GM23338 (cell line): ENCODE measurements at places on chromosomes 12 and 14. TPM values are rescaled to one million over a fixed set of nuclear protein-coding genes. Genes with fewer than 3 reads are reported as not detected.

GRCh38 chr14:71372411-71372838 is 465.2 kb downstream of the PCNX1 start:
- no peak for DNase-seq
- 0 out of 2 replicates have a peak, but pooled peaks cover 4% of the 10 kb centered on the region for H3K36me3 ChIP-seq
- H3K27ac ChIP-seq, result no peak overlapping the region
- H3K27me3 ChIP-seq, result no peaks in the 10 kb centered on the region

DNA sequence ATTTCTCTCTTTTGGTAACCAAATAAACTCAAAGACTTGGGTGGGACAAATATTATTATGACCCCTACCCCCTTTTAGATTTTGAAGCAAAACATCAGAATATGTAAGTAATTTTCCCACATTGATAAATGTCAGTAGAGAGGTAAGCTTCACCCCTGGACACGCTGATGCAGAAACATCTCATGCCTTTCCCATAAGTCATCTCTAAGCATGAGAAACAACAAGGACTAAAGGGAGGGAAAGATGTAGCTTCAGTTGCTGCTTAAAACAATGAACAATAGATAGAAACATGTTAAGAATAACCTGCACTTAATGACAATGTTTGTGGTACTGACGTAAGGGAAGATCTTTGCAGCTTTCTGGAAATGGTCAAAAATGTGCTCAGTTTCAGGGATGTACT is 56.3 kb upstream of the SLC8A3 start:
- no peak overlapping the region for H3K27ac ChIP-seq
- peaks cover under 1% of the 10 kb centered on the region; the same call in 1 of the 2 replicates for H3K4me1 ChIP-seq
- no peak for DNase-seq
- no peaks in the 10 kb centered on the region for H3K36me3 ChIP-seq

DNA sequence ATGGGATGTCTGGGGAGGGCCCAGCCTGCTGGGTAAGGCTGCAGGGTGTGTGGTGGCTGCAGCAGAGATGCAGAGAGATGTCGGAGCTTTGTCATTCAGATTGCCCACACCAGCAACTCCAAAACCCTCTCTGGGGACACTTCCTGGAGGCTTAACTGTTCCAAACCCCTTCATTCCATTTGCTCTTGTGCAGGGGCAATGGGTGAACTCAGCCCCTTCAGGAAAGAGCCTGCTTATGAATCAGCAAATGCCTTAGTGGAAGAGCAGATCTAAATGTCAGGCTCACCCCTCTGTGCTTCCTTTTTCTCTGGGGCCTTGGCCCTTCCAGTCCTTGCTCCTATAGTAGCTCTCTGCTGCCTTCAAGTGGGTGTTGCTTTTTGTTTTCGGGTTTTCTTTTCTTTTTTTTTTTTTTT is 36.7 kb upstream of the GPATCH2L start:
- peak overlapping the region; percentile 23; the same call in 1 of the 2 replicates for H3K27ac ChIP-seq
- DNase-seq, result peak; percentile 57
- no peak overlapping the region; the same call in 1 of the 2 replicates for H3K4me3 ChIP-seq
- H3K4me1 ChIP-seq, result peaks cover 38% of the 10 kb centered on the region
- H3K27me3 ChIP-seq, result no peaks in the 10 kb centered on the region

GRCh38 chr14:51328772-51329353 is 88.8 kb downstream of the TMX1 start:
- H3K4me1 ChIP-seq, result no peaks in the 10 kb centered on the region
- no peaks in the 10 kb centered on the region; the same call in 1 of the 2 replicates for H3K36me3 ChIP-seq
- no peak for DNase-seq
- H3K27ac ChIP-seq, result no peak overlapping the region

DNA sequence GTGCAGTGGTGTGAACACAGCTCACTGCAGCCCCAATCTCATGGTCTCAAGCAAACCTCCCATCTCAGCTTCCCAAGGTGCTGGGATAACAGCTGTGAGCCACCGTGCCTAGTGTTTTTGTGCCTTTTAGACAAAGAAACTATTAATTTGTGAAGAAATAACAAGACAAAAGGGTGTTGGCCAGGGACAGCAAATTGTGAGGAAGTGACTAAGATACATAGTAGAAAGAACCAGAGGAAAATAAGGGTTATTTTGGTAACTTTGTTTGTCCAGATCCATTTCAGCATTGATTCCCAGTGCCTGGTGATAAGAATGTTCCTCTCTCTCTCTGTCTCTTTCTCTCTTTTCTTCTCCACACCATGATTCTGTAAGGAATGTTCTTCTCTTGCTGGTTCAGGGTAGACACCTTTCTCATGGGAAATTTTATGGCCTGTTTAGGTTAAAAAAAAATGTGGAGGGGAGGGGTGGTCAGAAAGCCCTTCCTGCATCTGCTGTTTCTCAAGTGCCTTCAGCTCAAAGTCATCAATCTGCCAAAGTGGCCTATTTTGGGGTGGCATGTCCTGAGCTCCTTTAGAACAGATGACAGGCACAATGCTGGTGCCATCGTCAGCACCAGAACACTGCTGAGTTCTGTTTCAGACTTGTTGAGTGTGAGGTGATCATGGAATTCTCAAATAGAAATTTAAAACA is 184.4 kb upstream of the EEA1 start:
- H3K27me3 ChIP-seq, result no peaks in the 10 kb centered on the region
- H3K4me1 ChIP-seq, result no peaks in the 10 kb centered on the region
- no peaks in the 10 kb centered on the region for H3K36me3 ChIP-seq
- H3K27ac ChIP-seq, result no peak overlapping the region
- DNase-seq, result no peak
- H3K4me3 ChIP-seq, result no peak overlapping the region

DNA sequence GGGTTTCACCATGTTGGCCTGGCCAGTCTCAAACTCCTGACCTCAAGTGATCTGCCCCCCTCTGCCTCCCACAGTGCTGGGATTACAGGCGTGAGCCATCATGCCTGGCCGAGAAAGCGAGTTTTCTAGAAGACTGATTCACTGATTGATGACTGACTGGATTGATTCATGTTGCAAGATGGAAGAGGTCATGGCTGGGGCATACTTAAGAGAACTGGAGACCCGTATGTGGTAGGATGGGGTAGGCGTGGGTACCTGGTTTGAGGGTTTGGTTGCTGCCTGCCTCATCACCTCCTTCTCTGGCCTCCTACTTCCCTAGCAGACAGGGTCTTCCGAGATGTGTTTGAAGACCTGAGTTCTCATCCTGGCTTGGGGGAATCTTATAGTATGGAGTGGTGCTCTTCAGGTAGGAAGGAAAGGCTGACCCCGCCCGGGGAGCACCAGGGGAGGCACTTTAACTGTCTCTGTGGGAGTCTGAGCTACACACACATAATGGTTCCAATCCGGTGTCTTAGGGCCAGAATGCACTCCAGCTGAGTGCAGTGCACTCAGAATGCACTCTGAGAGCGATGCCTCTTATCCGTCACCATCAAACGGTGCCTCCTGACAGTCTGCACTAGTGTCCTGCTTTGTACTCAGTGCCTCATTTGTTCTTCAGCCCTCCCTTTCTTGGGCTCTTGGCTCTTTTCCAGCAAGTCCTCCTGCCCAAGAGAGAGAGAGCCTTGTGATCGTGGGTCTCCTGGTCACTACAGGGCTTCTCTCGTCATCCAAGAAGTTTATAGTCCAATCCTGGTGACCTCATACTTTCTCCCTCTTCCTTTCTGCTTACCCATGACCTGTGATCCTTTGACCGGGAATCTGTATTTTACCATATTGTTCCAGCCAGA is 19.7 kb downstream of the PLEKHG3 start:
- no peaks in the 10 kb centered on the region; the same call in 1 of the 2 replicates for H3K36me3 ChIP-seq
- DNase-seq, result no peak
- H3K27ac ChIP-seq, result no peak overlapping the region
- no peaks in the 10 kb centered on the region for H3K27me3 ChIP-seq

DNA sequence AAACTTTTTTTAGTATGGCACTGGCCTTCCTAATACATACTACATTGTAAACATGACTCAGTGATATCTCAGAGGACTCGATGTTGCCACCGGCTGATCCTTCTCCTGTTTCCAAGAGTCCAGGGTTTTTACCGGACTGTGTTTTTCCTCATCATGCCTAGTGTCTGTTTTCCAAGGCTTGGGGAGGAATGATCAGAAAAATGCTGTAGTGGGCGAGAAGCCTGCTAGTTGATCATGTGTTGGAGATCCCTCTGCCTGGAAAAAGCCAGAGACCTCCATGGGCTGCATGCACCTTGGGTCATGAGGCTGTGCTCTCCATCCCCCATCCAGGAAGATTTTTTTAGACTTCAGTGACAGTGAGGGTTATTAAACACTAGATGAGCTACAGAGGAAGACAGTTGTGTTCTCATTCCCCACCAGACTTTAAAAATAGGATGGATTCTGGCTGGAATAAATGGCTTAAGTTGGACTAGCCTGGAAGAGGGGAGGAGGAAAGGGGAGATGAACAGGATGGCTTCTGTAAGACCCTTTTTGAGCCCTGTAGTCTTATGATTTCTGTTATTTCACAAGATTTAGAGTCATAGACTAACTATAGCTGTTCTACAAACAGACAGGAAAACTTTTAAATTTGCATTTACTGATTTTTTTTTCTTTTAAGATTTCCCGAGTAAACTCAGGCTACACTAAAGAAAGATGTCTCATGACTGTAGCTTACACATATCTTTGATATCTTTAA is 145.7 kb downstream of the SAMD4A start:
- H3K4me3 ChIP-seq, result no peak overlapping the region
- H3K4me1 ChIP-seq, result no peaks in the 10 kb centered on the region
- H3K36me3 ChIP-seq, result no peaks in the 10 kb centered on the region
- DNase-seq, result no peak
- no peak overlapping the region for H3K27ac ChIP-seq

DNA sequence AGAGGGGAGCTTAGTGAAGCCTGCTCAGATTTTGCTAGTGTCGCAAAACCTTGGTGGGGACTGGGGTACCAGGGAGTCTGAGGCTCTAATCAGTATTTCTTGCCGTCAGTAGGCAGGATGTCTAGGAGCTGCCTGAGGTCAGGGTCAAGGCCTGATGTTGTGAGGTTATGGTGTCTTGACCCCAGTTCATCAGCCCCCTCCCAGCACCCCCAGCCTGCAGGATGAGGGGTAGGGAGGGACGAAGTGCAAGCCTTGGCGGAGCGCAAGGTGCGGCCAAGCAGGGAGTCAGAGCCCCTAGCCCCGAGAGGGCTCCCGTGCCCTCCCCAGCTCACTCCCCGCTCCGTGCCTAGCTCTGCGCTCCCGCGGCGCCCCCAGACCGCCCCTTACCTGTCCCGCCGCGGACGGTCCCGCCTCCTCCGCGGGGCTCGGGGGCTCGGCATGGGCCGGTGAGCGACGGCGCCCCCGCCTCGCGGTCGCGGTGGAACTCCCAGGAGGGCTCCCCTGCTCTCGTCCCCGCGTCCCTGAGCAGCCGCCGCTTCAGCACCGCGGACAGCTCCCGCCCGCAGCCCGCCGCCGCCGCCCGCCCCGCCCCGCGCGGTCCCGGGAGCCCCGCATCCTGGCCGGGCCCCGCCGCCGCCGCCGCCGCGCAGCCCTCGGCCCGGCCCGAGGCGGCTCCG is 347 bp downstream of the SYNDIG1L start:
- no peaks in the 10 kb centered on the region for H3K36me3 ChIP-seq
- peak overlapping the region; percentile 64 for H3K4me3 ChIP-seq
- peak; percentile 80 for DNase-seq
- no peak overlapping the region for H3K27ac ChIP-seq
- H3K4me1 ChIP-seq, result peaks cover 43% of the 10 kb centered on the region

DNA sequence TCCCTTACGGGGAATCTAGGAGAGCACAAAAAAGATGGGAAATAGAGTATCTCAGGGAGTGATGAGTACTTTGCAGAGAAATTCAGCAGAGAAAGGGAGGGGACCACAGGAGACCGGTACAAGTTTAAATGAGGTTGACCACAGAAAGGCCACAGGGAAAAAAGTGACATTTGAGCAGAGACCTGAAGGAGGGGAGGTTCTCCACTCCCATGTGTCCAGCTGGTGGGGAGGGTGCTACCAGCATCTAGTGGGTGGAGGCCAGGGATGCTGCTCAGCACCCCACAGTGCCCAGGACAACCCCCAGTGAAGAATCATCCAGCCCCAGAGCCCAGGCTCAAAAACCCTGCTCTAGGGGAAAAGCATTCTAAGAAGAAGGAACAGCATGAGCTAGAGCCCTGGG is 34.6 kb downstream of the TESC start:
- no peak for DNase-seq
- no peaks in the 10 kb centered on the region for H3K27me3 ChIP-seq
- peaks cover 20% of the 10 kb centered on the region for H3K4me1 ChIP-seq
- H3K36me3 ChIP-seq, result no peaks in the 10 kb centered on the region
- no peak overlapping the region for H3K4me3 ChIP-seq

- H3K4me3 ChIP-seq, result no peak overlapping the region
- DNase-seq, result no peak
- no peak overlapping the region for H3K27ac ChIP-seq
- no peaks in the 10 kb centered on the region for H3K4me1 ChIP-seq
Observed at GRCh38 chr12:105552056-105552455, 221.6 kb downstream of the C12orf75 start.

- DNase-seq, result no peak
Observed at GRCh38 chr12:22617630-22618029, 7.3 kb upstream of the ETNK1 start.

Gene CLEC12A
- total RNA-seq, result not detected in 2 replicates

Gene MIP
- total RNA-seq, result not detected in 2 replicates

Gene LRIG3
- 7.5 and 10.9 TPM in 2 replicates for total RNA-seq

Gene OR6C70
- not detected in 2 replicates for total RNA-seq

Gene CCDC177
- 0.66 and 1.7 TPM in 2 replicates for total RNA-seq

Gene SYCP3
- 0.07 TPM in 1 of 2 replicates, not detected in the other for total RNA-seq

Gene ADAM21
- total RNA-seq, result not detected in 2 replicates

Gene GLI1
- 16.1 and 18.1 TPM in 2 replicates for total RNA-seq
